ENCODE measurements at places on chromosomes 7 and 10.

DNA sequence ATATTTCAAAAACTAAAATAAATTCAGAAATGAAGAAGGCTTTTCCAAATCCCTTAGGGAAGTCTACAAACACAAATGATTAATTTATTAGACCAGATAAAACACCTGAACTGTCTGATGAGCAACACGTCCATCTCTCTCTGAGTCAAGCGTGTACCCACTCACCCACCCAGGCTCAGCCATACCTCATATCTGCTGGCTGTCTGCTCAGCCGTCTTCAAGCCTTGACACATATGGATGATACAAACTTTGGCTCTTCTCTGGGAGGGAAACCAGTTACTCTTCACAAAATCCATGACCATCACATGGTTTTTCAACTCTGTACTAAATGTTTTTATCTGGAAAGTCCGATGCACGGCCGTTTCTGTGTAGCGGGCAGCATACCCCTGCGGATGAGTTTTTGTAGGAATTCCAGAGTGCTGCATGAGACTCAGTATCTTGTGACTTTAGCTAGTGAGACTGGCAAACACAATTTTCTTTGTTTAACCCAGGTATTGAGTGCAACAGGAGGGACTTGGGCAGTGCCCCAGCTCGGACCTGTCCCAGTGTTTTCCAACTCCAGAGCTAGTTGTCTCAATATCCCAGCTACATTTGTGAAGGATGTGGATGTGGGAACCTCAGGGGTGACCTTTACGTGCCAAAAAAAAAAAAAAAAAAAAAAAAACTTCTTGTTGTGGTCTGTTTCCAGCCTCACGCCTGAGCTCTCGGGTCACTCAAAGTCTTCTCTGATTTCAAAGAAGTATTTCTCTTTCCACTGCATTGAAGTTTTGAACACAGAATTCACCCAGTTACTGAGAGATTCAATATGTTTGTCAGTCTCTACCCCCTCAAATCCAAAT, at the start of gene C10orf90:
Gene C10orf90 (minus strand): TSS at position 638 of the 839 bp plus-strand sequence. CDS start 213 bp downstream, at position 425.
- DNase-seq = no peak

- no peak for DNase-seq
Observed at GRCh38 chr10:1395025-1395480, 338.9 kb downstream of the WDR37 start.

GRCh38 chr7:156816943-156817572, 75.9 kb downstream of the LMBR1 start:
- peak; percentile 21 for DNase-seq

DNA sequence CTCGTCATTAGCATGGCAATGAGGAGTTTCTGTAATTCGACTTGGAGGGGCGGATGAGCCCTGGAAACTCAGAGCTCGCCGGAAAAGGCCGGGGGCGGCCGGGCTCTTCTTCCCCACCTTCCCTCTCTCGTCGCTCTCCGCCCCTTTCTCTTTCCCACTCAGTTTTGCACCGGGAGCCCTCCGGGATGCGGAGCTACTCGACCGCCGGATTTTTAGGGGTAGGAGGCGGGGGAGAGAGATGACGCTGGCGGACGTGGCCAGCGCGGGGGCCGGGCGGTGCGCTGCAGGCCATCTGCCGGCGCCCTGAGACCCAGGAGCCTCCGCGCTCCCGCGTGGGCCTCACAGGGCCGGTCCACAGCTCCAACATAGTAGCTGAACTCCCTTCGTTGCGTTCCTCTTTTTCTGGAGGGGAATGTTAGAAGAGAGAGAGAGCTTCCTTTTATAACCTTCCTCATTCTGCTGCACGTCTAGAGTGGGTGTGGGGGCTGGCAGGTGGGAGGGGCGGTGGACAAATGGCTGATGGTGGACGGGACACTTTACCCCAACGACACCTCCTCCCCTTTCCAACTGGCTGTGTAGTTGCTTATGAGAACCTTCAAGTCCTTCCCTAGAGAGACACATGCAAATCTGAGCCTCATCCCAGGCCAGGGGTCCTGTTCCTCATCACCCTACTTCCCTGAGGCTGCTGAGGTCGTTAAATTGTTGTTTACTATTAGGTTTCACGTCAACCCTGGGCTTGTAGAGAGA, 1.1 kb upstream of the HOXA1 start:
- peak; percentile 24 for DNase-seq

- DNase-seq = no peak
Observed at GRCh38 chr10:992871-993270, 4.6 kb downstream of the GTPBP4 start.

- no peak for DNase-seq
Observed at GRCh38 chr10:71257319-71257997, 45.1 kb downstream of the UNC5B start.

- no peak for DNase-seq
Observed at GRCh38 chr10:90769946-90770841, 87.6 kb downstream of the HTR7 start.

DNA sequence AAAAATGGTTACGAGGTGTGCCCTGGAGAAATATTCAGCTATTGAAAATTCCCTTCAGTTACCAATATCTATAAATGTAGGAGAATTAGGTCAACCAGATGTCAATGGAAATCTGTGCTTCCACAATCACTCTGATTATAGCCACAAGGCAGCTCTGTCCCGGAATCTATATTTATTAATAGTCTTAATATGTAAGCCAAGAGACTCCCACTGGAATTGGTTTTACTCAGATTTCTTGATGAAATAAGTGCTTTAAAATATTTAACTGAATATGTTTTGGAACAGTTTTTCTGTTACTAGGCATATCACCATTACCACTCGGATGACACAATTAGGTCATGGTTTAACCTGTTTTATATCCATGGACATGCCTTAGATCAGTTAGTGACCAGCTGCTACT, 169.6 kb downstream of the POM121L12 start:
- no peak for DNase-seq

- DNase-seq = no peak
Observed at GRCh38 chr7:45000093-45001032, at the start of gene CCM2. Gene CCM2, plus strand, starts transcription at chr7:45000201. Its CDS starts 133 bp downstream, at chr7:45000334.

- no peak for DNase-seq
Observed at GRCh38 chr10:108721874-108722273, 1201.4 kb downstream of the XPNPEP1 start.

- no peak for DNase-seq
Observed at GRCh38 chr10:7787150-7787856, 490 bp downstream of the KIN start.

DNA sequence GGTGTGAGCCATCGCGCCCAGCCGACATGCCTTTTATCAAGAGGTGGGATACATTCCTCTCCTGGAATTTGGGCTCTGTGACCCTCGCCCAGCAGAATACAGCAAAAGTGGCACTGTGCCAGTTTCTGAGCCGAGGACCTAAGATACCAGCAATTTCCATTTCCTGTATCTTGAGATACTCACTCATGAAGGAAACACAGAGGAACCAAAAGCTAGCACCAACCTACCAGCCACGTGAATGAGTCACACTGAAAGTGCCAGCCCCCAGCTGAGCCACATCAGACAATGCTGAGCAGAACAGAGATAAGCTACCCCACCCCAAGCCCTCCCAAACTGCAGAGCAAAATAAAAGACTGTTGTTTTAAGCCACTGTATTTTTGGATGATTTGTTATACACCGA, 56.3 kb downstream of the CACUL1 start:
- DNase-seq = peak; percentile 76

DNA sequence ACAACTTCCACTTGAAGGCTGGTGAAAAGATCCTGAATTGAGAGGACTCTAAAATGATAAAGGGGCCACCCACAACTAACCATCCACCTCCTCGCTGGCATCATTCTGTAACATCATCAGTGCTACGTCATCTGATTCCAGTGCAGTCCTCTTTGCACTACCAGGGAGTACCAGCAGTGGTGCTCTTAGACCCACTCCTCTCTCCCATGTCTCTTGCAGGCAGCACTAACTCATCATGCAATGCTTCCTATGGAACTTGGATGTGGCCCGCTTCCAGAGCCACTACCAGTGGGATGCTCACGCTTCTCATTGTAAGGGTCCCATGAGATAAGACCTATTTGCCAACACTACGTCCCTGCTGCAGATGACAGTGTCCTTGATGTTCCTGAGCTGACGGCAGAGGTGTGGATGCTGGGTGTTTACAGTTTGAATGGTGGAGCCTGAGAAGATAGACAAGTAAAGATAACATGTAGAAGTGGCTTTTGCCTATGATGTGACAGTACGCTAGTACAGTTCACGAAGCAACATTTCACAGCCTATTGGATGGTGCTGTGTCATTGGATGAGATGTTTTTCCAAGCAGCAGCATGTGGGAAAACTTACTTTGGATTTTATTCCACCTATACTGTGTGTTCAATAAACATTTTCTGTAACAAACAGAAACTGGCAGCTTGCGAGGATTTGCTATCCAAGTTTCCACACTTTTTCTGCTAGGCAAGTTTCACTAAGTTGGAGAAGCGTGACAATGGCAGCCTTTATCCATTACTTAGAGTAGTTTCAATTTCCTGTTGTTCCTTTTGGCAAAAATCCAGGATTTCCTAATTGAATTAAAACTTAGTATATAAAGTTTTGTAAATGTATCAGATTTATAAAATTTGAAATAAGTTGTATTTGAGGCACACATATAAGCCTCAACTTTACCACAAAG, 35.8 kb upstream of the COBL start:
- no peak for DNase-seq

- no peak for DNase-seq
Observed at GRCh38 chr10:24893127-24893526, 59.3 kb downstream of the PRTFDC1 start.

All from CD4-positive, alpha-beta T cell treated with Interferon alpha-2 for 1 hour (primary cell).